ENCODE measurements at places on chromosomes 2 and 18.

DNA sequence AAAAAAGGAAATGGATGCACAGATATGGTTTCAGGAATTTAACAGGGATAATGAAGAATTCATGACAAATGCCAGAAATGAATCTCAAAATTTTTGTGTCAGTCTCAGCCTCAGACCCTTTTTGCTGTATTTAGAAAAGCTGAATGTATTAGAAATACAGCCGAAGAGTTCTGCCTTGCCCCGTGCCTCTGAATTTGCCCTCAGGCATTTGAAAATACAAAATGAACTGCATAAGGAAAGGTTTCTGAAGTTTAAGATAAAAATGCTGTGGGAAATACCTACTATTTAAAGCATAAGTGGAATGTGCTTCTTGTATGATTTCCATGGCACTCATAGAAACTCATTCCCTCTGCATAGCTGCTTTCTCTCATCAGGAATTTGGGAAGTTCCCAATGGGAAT is 1580.6 kb downstream of the DPP10 start:
- no peak for DNase-seq

DNA sequence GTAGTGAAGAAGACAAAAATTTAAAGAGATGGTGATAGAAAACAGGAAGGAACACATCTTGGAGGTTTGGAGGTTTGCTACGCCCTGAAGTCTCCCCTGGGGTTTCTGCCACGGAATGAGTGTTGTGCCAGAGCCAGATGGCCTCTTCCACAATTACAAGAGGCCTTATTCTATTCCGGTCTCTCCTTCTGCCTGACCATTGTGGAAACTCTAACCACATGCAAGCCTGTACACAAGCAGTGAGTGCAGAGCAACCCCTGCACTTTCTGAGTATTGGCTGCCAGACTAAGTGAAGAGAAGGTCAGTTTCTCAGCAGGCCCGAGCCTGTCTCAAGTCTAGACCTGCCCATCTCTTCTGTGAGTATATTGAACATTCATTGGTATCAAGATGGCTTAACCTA is 22.7 kb upstream of the MYO1B start:
- no peak for DNase-seq

GRCh38 chr2:201233812-201234662 is 26.3 kb upstream of the CASP8 start:
- DNase-seq: no peak

DNA sequence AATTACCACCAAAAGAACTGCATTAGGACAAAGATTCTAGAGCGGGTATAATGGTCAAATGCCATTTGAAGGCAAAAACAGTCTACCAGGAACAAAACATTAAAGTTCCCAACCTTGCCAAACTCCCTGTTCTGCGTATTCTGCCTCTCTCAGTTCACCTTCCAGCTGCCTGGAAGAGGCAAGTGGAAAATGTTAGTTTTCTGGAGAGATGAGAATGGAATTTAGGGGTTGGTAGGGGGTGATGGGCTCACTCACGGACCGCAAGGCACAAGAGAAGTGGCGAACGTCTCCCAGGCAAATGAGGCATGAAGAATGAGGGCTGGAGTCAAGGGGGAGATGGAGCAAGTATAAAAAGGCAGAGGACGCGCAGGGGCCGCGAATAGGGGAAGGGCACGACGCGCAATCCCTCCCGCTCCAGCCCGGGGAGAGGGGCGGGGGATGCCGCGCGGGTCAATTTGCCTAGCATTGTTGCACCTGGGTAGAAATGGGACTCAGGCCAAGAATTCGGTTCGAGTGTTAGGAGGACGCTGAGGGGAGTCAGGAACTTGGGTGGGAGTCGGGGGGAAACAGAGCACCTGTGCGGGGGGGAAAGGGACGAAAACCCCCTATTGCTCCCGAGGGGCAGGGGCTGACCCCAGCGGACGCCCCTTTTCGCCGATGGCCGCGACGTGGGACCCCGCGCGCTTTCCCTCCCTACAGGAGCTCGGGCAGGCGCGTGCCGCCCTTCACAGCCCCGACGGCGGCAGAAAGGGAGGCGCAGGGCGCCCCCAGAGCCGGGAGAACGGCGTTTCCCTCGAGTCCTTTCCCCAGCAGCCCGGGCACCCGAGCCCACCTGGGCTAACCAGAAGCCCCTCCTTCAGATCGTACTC is 573 bp downstream of the PAIP2B start:
- DNase-seq: peak; percentile 50

DNA sequence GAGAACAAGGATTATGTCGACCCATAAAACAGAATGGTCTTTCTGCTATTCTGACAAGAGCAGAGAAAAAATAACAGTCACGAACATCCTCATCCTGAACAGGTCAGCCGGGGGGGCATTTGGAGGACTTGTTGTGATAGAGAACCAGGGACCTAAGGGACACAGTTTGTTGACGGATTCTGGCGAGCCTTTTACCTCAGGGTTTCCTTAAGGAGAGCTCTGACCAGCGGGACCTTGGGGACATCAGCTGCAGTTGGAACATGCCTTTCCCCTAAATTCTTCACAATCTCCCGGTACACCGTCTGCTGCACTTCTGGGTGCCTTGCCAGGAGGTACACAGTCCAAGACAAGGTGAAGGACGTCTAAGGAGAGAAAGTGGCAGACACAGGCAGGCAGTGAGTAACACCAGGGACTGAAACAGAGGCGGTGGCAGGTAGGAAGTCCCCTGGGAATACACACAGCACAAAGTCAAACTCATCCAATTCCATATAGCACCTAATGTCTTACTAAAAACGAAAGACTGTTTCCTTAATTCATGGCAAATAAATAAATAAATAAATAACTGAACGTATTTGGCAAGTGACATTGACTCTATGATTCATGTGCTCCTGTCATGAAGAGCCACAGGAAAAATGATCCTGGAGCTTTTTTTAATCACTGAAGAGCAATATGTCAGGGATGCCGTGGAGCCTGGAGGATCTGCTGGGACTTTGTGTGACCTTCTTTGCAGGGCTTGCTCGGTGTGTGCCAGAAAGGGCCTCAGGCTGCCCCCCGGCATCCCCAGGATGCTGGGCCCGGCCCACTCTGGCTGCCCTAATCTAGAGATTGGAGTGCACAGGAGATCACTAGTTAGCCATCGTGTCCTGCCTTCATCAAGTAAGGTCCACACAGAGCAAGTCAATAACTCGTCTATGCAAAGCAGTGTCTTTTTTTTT is 24.7 kb downstream of the CYP27C1 start:
- DNase-seq: no peak

DNA sequence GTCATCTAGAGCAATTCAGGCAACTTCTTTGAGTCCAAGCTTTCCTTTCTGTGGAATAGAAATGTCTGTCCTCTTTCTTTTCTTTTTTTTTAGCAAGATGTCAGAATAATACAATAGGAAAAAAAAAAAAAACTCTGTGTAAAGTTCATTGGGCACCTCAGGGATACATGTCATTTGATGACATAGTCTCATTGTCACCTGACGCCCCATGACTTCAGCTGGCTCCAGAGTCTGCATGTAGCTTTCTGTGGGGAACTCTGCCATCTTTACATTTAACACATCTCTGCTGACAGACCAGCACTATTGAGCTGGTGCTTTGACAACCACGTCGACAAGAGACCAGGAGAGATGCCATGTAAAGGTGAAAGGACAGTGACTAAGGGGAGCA is 172.5 kb upstream of the KLF7 start:
- no peak for DNase-seq

Measured in ovary (tissue), 10 donors.